ENCODE measurements at places on chromosomes 1 and 21.
A peak's percentile ranks its signal among the peaks of the same experiment; 100 is the strongest.

GRCh38 chr1:166164646-166164994, 2.2 kb downstream of the FAM78B start:
- DNase-seq = no peak

DNA sequence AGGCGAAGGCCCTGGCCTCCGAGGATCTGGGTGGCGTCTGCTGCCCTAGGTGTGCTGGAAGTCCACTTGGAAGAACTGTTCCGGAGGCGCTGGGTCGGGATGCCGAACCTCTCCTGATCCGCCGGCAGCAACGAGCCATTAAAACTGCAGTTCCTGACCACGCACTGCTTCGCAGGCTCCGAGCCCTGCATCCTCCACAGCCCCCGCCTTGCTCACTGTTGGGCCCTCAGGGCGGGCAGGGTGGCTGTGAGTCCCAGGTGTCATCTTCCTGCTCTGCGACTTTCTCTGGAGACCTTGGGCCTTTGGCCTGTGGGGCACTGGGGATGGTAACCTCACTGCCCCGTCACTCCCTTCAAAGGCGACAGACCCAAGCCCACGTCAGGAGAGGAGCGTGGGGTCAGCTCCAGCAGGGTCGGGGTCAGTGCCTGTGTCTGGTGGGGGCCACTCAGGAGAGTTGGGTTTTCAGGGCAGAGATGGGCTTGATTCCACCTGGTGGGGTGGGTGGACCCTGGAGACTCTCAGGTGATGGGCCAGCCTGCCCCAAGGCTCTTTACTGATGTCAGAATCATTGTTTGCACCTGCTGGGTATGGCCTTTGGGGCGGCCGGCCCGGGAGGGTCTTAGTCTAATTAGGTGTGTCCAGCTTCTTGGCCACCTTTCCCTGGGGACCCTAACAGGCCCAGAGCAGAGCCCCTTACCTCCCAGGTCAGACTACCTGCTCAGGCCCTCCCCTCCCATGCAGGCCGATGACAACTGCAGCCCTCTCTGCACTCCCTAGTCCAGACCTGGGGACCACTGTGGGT, 3.1 kb downstream of the PRXL2B start:
- DNase-seq = no peak

- DNase-seq = no peak
Observed at GRCh38 chr1:17723684-17724083, 31.4 kb upstream of the ACTL8 start.

DNA sequence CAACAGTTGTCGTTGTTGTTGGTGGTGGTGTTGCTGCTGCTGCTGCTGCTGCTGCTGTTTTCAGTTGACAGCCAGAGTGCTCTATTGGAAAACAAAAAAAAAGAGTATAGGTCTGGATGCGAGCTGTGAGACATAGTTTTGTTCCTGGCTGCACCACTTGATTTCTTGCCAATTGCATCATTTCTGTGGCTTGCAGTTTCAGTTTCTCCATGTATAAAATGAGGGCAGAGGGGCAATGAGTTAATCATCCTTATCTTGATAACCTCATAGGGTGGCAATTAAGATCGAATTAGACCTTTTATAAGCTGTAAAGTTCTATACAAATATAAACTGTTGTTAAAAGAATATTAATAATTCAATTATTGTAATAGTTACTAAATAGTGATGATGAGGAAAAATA, 156.7 kb downstream of the DMRTA2 start:
- no peak for DNase-seq

GRCh38 chr1:109341944-109342930, 35.4 kb upstream of the MYBPHL start:
- no peak for DNase-seq

- no peak for DNase-seq
Observed at GRCh38 chr1:23417570-23417969, 7.0 kb downstream of the TCEA3 start.

DNA sequence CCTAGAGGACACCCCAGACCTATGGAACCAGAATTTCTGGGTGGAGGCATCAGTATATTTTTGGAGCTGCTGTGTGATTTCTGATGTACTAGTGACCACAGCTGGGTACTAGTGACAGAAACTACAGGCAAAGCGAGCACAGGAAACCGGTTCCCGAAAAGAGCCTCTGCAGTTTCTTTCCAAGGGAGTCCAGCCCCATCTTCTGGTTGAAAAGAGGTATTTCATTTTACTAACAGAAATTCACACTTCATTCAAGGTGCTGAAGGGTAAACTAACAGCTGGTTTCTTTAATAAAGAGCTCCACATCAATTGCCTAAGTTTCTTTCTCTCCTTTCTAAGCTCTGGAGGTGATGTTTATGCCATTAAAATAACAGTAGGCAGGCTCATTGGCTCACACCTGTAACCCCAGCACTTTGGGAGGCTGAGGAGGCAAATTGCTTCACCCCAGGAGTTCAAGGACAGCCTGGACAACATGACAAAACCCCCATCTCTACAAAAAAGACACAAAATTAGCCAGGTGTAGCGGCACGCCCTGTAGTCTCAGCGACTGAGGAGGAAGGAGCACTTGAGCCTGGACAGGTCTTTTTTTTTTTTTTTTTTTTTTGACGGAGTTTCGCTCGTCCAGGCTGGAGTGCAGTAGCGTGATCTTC, 22.0 kb downstream of the THAP3 start:
- DNase-seq = no peak

- no peak for DNase-seq
Observed at GRCh38 chr1:234586892-234587485, 23.0 kb downstream of the IRF2BP2 start.

DNA sequence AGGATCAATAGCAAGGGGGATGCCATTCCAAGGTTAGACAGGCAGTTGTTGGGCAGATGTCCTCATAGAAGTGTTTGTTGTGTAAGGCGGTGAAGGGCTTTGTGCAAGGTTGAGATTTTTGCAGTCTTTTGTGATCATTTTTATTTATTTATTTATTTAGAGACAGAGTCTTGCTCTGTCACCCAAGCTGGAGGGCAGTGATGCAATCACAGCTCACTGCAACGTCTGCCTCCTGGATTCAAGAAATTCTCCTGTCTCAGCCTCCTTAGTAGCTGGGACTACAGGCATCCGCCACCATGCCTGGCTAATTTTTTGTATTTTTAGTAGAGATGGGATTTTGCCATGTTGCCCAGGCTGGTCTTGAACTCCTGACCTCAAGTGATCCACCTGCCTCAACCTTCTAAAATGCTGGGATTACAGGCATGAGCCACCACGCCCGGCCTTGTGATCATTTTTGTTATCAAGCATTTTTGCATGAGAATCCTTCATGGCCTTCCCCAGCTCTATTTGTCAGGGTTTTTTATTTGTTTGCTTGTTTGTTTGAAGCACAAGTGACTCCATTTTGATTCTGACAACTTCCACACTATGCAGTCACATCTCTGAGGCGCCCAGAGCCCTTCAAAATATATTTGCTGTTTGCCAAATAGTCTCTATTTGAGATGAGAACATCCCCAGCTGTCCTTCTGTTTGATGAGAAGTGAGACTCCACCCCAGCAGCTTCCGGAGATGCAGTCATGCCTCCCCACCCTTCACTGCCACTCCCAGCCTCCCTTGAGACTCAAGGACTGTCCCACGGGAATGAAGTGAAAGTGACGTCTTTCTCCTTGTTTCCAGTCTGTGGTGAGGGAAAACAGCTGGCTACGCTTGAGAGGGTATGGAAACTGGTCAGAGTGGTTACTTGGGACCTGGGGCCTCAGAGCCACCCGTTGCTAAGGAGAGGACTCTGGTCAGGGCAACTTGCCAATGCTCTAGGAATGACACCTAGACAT, 38.0 kb downstream of the TMEM50B start:
- DNase-seq = peak; percentile 8

- DNase-seq = no peak
Observed at GRCh38 chr21:26790296-26790695, 54.9 kb downstream of the ADAMTS1 start.

DNA sequence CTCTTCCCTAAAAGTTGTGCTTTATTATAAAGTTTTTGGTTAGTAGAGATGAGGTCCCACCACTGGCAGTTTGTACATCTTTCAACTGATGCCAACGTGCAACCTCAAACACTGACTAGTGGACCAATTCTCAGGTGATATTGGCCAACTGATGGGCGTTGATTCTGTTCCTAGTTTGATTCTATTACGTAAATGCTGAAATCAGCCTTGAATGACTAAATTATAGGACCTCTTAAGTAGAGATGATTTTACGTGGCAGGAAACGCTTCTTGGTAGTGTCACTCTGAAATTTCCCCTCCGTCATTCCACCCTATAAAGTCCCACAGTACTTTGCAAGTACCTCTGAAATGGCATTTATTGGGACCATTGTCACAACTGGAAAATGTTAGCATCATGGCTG, 8.8 kb upstream of the FNDC7 start:
- DNase-seq = peak; percentile 35

GRCh38 chr1:156160743-156161171, 7.4 kb downstream of the SEMA4A start:
- DNase-seq = peak; percentile 87

DNA sequence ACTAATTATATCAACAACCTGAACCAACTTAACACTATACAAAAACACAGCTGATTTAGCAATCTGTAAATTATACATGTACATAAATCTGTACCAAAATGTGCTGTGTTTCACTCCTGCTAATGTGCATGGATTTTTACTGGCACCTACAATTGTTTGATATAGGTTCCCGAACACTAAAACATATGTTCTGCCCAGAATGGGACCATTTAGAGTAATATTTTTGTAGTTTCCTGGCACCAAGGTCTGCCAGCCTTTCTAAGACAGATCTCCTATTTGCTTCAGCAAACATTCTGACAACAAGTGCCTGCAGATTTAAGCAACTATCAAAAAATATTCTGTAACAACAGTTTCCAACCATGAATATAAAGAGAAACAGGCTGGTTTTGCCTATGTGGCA, 4.2 kb downstream of the KCNH1 start:
- no peak for DNase-seq

GRCh38 chr1:214525535-214526019, 25.8 kb downstream of the PTPN14 start:
- no peak for DNase-seq

DNA sequence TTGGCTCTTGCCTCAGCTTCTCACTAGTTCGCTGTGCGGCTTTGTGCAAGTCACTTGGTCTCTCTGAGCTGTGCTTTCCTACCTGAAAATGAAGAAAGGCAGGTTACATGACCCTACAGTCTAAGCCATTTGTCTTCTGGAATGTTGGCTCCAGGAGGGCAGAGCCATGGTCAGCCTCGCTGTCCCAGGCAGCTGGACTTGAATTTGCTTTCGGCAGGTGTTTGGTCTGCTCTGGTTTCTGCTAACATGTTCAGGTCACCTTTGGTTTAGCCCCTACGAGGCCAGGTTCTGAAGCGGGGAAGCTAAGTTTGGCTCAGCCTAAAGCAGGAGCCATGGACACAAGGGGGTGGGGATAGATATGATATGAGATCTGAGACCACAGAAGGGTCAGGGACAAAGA, 19.1 kb downstream of the LRRC38 start:
- DNase-seq = no peak

- DNase-seq = no peak
Observed at GRCh38 chr1:214463596-214463995, 87.8 kb downstream of the PTPN14 start.

DNA sequence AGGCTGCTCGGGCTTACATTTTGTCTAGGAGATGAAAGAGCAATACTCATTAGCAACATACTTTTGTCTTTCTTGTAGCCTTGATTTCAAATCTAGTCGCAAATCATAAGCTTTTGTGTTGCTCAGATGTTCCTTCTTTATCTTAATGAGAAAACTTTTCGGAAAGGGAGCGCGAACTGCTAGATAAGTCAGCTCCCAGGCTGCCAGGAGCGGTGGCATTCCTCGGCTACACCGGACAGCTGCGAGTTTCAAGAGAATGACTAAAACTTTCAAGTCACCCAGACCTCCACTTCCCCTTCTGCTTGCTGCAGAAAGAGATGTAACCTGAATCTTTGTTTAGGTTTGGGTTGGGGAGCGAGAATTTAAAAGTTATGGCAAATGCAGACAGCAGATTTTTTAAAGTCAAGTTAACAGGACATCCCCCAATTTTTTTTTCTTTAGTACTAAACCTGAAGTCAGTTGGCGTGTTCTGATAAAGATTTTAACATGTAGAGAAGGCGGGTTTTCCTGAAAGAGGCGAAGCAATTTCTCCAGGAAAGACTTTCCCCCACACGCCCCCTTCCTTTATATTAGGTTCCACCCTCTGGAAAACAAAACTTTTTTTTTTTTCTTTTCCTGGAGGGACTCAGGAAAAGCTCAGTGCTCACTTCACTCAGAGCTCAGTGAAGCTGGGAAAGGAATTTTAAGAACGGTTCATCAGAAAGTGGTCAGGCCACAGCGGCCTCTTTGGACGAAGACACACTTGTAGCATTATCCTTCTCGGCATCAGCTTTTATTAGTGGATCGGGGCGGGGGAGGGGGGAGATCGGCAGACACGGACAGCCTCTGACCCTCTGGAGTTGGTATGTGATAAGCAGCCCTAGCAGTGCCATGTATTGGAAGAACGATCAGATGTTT, at the start of gene LHX8:
LHX8 (plus strand) TSS at position 639 of the 897 bp plus-strand sequence. CDS start 2,227 bp downstream, outside the sequence.
- no peak for DNase-seq

DNA sequence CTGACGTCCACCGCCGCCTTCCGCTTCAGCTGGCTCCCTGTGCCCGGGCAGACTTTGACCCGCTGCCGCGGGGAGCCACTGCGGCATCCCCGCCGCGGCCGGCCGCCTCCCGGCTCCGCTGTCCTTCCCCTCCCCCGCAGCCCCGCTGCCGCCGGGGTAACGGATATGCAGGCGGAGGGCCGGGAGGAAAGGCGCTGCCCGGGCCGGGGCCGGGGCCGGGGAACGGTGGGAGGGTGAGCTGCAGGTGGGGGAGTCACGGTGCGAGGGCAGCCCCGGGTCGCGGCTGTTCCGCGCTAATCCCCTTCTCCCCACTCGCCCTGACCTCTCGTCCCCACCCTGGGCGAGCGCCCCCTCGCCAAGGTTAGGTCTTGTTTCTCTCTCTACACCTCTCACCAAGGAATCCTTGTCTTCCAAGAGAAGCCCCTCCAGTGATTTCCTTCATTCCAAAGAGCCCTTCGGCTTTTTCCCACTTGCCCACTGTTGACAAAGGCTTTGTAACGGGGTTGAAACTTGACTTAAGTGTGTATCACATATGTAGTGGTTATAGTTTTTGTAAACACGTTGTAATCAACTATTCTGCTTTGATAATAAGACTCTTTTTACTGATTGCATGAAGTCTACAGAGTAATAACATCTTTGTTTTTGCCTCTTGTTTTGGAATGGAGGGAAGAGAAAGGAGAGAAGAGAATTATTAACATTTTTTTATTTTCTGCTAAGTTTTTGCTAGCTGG, 669 bp downstream of the XPR1 start:
- DNase-seq = no peak

DNA sequence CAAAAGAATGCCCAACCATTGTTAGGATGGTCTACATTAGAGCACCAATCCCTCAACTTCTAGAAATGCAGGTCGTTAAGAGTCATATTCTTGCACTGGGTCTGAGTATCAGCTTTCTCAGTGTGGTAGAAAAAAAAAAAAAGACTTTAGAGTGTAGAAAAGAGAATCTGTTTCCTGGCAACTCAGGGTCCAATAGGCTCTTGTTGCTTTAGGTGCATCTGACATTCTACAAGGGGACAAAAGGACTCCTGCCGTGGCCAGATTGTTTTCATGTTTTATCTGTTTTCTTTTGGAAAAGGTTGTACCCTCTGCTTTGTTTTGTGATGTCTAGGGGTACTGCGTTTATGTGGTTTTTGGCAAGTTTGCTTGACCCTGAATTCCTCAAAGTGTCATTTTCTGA, 105.4 kb upstream of the KCNK2 start:
- no peak for DNase-seq
